T-helper 17 cell (primary cell): ENCODE measurements at places on chromosomes 4 and X.

DNA sequence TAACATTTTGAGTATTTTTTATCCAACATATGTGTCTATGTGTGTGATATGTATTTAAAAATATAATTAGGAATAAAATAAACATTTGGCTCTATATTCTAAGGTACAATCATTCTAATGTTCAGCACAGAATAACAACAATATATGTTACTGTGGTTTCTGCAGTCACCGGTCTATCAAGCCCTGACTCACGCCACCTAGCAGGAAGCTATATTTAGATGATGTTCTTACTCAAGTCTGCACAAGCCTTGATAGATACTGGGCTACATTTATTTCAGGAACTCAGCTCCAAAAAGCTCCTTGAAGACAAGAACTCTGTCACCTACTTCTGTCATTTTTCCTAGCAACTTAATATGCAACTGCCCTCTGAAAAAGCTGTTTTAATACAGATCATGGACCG, 152.0 kb upstream of the FTHL17 start:
- no peak overlapping the region for H3K27ac ChIP-seq
- no peaks in the 10 kb centered on the region for H3K27me3 ChIP-seq
- no peak for DNase-seq
- H3K4me3 ChIP-seq: no peak overlapping the region
- no peaks in the 10 kb centered on the region for H3K36me3 ChIP-seq

- no peaks in the 10 kb centered on the region for H3K27me3 ChIP-seq
- DNase-seq: no peak
- H3K36me3 ChIP-seq: peaks cover 2% of the 10 kb centered on the region
- no peak overlapping the region for H3K4me3 ChIP-seq
- peaks cover 14% of the 10 kb centered on the region for H3K4me1 ChIP-seq
- H3K27ac ChIP-seq: no peak overlapping the region
Observed at GRCh38 chr4:94515365-94515764, 63.6 kb downstream of the PDLIM5 start.

GRCh38 chrX:39921838-39922237, 175.9 kb downstream of the BCOR start:
- no peak for DNase-seq
- no peak overlapping the region for H3K27ac ChIP-seq
- no peak overlapping the region for H3K4me3 ChIP-seq
- no peaks in the 10 kb centered on the region for H3K27me3 ChIP-seq

GRCh38 chr4:141647966-141648365, 11.6 kb downstream of the IL15 start:
- no peak overlapping the region for H3K27ac ChIP-seq
- DNase-seq: no peak
- H3K4me1 ChIP-seq: peaks cover 23% of the 10 kb centered on the region
- no peaks in the 10 kb centered on the region for H3K27me3 ChIP-seq
- no peak overlapping the region for H3K4me3 ChIP-seq

GRCh38 chrX:7446815-7447214, 298.9 kb upstream of the PUDP start:
- H3K36me3 ChIP-seq: no peaks in the 10 kb centered on the region
- no peaks in the 10 kb centered on the region for H3K4me1 ChIP-seq
- H3K27ac ChIP-seq: no peak overlapping the region
- DNase-seq: no peak
- no peaks in the 10 kb centered on the region for H3K27me3 ChIP-seq

GRCh38 chr4:72325215-72325614, 243.8 kb downstream of the ADAMTS3 start:
- H3K4me3 ChIP-seq: no peak overlapping the region
- no peaks in the 10 kb centered on the region for H3K36me3 ChIP-seq
- no peak overlapping the region for H3K27ac ChIP-seq

DNA sequence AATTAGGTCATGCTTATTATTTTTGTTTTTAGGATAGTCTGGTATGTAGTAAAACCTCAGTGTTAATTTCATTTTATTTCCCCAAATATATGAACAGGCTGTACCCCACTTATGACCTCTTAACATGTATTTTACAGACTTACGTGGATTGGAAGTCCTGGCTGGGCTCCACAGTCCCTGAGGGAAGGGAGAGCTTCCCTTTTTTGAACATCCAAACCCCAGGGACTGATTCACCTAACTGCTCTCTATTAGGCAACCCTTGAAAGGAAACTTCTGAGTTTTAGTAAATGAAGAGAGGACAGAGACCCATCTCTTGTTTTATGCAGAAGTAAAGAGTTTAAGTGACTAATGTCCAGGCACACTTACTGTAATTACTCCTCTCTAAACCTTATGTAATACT, 233.1 kb upstream of the SPRY1 start:
- no peak overlapping the region for H3K27ac ChIP-seq
- no peak for DNase-seq
- H3K27me3 ChIP-seq: no peaks in the 10 kb centered on the region
- H3K4me3 ChIP-seq: no peak overlapping the region

GRCh38 chrX:74179071-74179470, 124.9 kb upstream of the ZCCHC13 start:
- H3K27ac ChIP-seq: no peak overlapping the region
- no peaks in the 10 kb centered on the region for H3K36me3 ChIP-seq
- no peaks in the 10 kb centered on the region for H3K4me1 ChIP-seq
- H3K4me3 ChIP-seq: no peak overlapping the region
- no peak for DNase-seq

GRCh38 chrX:105038672-105039328, 181.7 kb downstream of the TEX13A start:
- no peaks in the 10 kb centered on the region for H3K27me3 ChIP-seq
- H3K4me3 ChIP-seq: no peak overlapping the region
- no peak overlapping the region for H3K27ac ChIP-seq
- no peaks in the 10 kb centered on the region for H3K36me3 ChIP-seq
- no peaks in the 10 kb centered on the region for H3K4me1 ChIP-seq

DNA sequence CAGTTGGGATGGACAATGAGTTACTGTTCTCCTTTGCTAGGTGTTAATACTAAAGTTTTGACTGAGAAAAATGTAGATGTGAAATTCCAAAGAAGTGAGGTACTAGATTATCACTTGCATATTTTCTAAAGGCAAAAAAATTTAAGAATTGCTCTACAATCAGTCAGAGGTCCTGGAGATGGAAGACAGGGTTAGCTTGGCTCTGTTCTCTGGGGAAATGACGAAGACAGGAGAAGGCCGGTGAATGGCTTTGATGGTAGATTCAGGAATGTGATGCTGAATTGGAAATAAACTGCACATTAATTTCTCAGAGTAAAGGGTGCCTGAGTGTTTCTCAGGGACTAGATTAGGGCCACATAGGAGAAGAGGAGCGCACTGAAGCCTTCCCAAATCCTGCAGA, 214.0 kb upstream of the LEF1 start:
- DNase-seq: no peak
- no peak overlapping the region for H3K27ac ChIP-seq
- H3K4me1 ChIP-seq: no peaks in the 10 kb centered on the region
- H3K4me3 ChIP-seq: no peak overlapping the region

DNA sequence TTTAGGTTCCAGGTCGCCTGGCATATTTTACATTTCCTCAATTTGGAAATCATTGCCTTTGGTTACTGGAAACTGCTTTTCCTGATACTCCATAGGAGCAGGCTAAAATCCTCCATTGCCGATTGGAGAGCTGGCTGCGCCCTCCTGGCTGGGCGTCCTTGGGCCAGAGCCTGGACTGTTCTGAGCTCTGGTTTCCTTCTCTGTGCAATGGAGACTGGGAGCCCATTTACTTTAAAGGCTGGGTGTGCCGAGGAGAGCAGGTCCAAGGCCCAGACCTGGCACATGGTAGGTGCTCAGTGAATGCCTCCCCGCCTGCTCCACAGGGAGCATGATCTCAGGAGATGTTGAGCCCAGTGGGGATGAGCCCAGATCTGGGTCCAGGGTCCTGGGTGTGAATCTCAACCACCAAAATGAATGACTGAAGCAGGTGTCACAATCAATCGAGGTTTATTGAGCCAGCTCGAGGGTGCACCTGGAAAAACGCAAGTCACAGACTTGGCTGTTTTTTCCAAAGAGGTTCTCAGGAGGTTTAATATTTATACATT, 50.0 kb downstream of the EVC start:
- H3K36me3 ChIP-seq: no peaks in the 10 kb centered on the region
- H3K4me1 ChIP-seq: peaks cover 6% of the 10 kb centered on the region

DNA sequence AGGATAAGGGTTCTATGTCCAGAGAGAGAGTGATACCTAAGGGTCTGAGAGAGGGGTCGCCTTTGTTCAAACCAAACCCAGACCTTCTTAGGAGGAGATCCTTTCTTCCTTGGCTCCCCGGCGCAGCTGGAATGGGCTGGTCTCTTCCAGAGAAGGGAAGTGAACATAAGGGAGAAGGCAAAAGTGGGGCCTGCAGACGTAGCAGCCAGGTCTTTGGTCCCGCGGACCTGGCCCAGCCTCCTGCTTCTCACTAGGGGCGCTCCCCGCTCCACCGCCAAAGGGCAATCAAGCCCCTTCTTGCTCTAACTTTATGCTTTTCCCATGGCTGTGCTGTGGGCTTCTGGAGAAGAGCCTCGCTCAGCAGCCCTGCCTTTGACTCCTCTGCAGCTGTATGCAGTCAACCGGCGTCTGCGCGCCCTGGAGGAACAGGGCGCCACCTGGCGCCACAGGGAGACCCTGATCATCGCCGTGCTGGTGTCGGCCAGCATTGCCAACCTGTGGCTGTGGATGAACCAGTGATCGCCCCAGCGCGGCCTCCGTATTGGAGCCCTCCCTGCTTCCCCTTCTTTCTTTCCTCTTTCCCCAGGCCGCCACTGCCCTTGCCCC, 6.5 kb downstream of the FATE1 start:
- no peak for DNase-seq
- no peak overlapping the region for H3K4me3 ChIP-seq
- no peaks in the 10 kb centered on the region for H3K36me3 ChIP-seq
- peaks cover 2% of the 10 kb centered on the region for H3K27me3 ChIP-seq
